Activated T-cell treated with anti-CD3 and anti-CD28 coated beads, Interleukin-2, amount 50 U/mL, for 24 hours (primary cell): ENCODE measurements at places on chromosomes 2 and 18.

- DNase-seq, result no peak
Observed at GRCh38 chr2:120875431-120875830, 139.8 kb downstream of the GLI2 start.

GRCh38 chr2:213763354-213763753, 479.1 kb downstream of the SPAG16 start:
- no peak for DNase-seq

DNA sequence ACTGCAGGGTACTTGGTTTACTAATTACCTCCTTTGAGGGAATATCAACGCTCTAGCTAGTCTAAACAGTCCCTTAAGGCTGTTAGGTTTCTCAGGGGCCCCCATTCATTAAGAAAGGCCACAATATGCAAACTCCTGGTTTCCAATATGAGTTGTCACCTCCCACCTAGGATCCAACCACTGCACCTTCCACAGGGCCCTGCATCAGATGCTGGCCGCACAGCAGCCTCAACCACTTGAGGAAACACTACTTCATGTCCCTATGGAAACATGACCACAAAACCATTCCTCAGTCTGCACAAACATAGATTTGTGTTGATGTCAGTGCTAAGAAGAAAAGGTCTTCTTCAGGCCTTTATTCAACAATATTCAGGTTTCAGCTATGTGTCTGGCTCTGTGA, 40.9 kb downstream of the STAT4 start:
- DNase-seq, result no peak

- DNase-seq, result no peak
Observed at GRCh38 chr2:51032751-51033330, 909 bp upstream of the NRXN1 start.
